ENCODE measurements at places on chromosomes 7 and 10.

- no peak for DNase-seq
Measured at GRCh38 chr10:33858326-33858725, 523.9 kb upstream of the NRP1 start.

DNA sequence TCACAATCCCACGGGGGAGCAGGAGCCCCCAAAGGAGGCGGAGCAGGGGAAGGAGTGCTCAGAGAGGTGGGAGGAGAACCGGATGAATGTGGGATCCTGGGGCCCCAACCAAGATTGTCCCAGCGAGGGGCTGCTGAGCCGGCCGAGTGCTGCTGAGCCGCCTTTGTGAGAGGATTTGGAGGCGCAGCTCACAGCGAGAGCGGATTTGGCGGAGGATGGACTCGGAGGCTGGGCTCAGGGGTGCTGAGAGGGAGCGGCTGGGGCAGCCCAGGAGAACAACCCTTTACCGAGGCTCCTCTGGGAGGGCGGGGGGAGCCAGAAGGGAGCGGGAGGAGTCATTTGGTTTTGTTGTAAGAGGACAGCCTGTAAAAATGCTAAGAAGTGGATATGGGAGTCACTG is 23.0 kb downstream of the GHRHR start:
- no peak for DNase-seq

- DNase-seq: no peak
Measured at GRCh38 chr7:128003167-128003566, 28.1 kb downstream of the LRRC4 start.

DNA sequence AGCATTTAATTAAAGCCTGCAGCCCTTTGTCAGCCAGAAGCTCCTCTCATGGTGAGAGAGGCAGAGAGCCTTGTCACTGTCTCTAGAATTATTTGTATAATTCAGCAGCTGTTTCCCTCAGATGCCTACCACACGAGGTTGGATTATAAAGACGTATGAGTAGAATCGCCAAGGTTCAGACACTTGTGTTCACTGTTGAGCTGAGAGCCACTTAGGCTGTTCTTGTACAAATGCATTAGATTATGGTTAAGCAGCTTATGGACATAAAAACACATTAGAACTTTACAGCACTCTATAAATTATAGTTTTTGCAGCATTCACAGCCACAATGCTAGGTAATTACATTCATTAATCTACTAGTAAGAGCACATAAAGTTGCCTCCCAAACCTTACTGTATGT is 282.6 kb downstream of the AUTS2 start:
- DNase-seq: no peak

DNA sequence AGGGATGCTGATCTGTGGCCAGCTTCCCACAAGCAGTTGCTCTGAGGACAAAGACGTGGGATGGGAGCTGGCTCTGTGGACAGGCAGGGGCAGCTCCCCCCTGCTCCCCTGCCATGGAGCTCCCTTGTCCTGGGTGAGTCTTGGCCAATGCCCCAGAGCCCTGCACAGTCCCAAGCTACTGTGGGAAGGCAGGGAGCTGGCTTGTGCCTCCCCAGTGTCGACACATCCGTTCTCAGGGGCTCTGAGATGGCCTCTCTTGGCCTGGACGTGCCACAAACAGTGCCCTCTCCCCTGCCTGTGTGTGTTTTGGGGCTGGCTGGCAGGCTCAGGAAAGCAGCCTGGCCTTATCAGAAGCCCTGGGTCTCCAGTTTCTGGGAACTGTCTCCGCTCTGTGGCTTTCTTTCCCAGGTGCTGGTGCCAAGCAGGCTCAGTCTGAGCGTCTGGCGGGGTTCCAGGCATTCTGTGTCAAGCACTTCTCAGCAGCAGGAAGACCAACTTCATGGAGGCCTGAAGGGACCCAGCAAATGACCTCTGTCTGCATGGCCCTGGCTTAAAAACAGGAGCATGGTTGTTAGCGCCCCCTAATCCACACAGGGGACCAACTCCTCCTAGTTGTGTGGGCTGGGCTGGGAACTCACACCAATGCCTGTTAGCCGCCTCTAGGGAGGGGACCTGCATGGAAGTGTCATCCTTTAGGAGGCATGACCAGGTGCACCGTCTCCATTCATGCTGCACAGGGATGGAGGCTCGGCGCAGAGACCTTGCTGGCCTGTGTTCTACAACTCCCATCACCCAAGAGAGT is 375.2 kb downstream of the RPS24 start:
- DNase-seq: no peak

GRCh38 chr10:76085817-76086167 is 654.4 kb downstream of the LRMDA start:
- no peak for DNase-seq

DNA sequence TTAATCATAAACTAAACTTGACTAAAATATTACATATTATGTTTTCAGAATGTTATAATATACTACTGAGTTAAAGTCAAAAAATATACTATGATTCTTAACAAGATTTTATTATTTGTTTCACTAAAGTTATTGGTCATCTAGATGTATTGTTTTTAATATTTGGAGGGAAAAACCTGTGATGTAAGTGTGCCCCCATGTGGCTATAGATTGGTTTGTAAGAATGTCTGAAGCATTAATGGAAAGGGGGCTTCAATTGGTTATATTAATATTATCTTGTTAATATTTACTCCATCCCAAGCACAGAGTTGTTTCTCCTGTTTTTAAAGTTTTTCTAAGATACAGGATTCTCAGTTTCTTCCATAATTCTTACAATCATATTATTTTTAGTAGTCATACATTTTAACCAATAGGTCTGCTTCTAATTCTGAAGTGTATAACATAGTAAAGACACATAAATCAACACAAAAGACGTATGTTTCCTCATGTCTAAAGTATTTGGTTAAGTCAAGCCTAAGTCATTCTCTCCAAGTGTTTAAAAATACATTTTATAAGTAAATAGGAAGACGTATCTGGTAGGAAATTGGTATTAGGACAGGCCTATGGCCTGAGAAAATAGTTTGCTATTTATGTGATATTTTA is 58.0 kb downstream of the GNAT3 start:
- DNase-seq: peak; percentile 3

GRCh38 chr7:6631605-6632004 is 5.5 kb upstream of the ZNF316 start:
- DNase-seq: no peak

- DNase-seq: no peak
Measured at GRCh38 chr10:96488161-96488935, 25.4 kb downstream of the TLL2 start.

DNA sequence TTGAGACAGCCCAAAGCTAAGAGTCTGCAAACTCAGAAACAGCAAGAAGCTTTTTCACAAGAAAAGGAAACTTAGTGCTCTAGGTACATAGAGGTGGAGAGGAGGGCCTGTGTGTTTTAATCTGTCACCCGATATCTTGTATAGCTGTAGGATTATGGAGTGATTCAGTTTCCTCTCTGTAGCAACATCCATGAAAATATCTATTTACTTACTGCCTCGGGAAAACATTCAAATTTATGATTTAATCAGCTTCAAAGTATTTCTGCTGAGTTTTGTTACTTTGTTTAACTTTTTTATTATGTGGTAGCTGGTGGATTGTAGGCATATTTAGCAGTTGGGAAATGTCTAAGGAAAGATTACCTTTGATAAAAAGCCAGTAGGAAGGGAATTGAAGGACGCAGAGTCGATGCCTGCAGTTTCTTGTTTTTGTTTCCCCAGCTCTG is 292.0 kb downstream of the CCDC3 start:
- DNase-seq: no peak

- DNase-seq: no peak
Measured at GRCh38 chr7:121436136-121436535, 40.0 kb upstream of the FAM3C start.

DNA sequence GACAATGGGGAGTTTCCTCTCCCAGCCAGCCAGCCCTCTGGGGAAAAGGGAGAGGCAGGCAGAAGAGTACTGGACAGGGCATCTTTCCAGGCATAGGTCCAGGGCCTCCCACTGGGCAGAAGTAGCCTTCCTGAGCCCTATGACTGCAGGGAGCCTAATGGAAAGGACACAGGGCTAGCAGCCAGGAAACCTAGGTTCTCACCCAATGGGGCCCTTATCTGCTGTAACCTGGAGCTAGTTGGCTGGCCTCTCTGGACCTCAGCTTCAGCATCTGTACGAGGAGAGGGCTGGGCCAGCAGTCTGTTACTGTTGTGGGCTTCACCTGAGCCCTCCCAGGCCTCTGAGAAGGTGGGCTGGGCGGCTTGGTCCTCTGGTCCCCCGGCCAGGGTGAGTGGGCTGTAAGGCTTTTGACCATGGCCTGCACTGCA is 22.4 kb downstream of the LDB3 start:
- DNase-seq: no peak

- no peak for DNase-seq
Measured at GRCh38 chr7:100640517-100641440, 573 bp downstream of the TFR2 start.

DNA sequence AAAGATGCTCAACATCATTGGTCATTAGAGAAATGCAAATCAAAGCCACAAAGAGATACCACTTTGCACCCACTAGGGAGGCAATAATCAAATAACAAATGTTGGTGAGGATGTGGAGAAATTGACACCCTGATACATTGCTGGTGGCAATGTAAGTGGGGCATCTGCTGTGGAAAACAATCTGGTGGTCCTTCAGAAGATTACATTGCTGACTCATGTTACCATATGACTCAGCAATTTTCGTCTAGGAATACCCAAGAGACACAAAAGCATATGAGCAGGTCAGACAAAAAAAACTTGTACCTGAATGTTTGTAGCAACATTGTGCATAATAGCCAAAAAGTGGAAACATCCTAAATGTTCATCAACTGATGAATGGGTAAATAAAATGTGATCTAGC is 4.9 kb upstream of the CLDN3 start:
- peak; percentile 12 for DNase-seq
